ENCODE measurements at places on chromosomes 7 and 10.

GRCh38 chr7:39217783-39218182 lies 240.1 kb downstream of the POU6F2 start:
- no peak for DNase-seq

DNA sequence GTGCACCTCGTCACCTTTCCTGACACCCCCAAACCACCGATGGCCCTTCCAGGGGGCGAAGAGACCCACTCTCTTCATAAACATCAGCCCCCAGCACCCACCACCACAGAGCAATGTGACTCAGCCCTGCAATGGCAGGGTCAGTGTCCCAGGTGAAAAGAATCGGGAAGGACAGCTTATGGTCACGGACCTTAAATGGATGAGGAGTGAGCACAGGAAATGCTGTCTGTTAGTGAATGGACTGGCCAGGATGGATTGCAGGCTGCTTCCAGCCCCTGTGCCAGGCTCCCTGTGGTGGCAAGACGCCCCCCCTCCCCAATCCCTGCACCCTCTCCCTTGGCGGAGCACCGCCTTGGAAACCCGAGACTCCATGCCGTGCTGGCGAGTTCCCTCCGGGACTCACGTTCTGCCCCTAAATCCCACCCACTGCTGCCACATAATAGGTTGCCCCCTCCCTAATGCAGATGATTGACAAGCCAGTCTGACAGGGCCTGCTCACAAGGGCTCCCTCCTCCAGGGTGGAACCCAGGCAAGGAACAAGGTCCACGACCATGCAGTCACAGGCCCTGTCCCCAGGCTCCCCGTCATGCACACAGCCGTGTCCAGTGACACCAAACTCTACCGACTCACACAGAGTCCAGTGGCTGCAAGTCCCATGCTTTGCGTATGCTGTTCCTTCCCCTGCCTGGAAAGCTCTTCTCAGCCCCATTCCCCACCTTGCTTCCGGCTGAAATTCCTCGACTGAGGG lies 7.3 kb downstream of the ASB13 start:
- no peak for DNase-seq

GRCh38 chr7:135508883-135509588 lies 866 bp downstream of the CNOT4 start:
- peak; percentile 44 for DNase-seq

DNA sequence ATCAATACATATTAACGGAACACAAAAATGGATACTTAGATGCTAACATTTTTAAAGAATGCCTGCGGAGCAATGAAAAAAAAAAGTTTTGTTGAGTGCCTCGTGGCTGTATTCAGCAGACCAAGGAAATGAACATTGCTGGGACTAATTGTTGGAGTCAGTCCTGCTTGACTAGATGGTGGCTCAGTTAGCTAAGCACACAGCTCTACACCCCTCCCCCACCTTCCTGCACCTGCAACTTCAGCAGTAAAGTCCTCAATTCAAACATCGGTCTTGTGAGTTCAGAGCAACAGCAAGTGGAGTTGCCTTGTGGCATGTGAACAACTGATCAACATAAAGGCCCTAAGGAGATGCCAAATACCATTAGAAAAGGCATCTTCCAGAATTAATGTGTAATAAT lies 326.0 kb upstream of the NPSR1 start:
- no peak for DNase-seq

DNA sequence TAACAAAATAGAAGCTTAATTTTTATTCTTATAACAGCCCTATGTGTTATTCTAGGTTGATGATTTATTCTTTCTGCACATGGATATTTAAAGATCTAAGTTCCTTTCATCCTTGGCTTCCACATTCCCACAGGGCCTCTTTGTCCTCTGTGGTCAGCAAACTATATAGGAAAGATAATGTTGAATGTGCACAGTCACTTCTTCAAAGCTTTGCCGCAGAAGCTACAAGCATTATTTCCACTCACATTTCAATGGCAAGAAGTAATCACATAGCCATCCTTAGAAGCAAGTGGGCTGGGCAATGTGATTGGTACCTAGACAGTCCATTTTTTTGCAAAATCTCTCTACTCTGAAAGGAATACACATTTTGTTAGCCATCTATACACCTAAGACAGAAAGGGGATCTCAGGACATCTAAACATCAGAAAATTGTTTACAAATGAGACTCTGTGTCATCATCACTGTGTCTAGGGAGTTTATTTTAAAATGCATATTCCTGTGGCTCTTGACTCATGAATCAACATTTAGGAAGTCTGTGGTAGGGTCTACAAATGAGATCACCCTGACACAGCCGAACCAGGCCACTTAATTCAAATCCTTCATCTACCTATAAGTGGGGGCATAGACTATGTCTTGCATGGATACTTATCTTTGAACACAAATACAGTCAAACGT lies 1060.5 kb downstream of the XPNPEP1 start:
- DNase-seq, result no peak

DNA sequence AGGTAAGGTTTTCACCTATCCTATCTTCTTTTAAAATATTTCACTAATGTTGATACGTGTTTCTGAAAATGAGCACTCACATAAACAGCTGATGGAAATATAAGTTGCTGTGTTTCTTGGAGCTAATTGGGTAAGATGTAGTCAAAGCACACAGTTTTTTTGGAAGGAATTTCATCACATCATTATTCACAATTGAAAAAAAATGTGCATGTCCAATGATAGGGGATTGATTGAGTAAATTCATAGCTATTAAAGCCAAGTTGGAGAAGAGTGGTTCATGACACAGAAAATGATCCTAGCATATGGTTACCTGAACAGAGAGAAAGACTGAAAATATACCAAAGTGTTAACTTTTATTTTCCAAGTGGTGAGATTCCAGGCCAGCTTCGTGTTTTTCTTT lies 29.6 kb downstream of the GLI3 start:
- no peak for DNase-seq

GRCh38 chr7:119842337-119842736 lies 430.6 kb upstream of the KCND2 start:
- DNase-seq, result no peak

DNA sequence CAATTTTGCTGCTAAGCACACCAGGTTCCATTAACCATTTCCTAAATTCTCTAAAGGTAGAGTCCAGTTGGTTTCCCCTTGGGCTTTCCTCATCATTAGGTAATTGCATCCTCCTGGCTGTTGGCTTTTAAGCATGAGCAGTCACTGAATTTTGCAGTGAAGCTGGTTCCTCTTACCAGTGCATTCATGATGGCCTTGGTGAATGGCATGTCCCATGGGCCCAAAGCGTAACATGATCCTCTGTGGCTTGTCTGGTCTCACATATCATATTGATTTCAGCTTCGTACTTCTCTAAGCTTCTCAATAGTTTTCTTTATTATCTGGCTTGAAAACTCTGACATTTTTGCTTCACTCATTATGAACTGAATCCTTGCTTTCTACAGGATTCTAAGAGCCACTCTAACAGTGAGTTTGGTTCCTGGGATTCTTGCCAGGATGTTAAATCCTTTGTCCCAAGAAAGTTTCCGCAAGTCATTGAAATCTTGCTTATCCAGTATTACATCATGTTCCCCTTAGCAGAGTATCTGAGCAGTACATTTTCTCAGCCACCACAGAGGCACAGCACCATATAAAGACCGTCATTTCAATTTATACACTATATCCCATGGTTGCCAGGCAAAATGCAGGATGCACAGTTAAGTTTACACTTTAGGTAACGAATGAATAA lies 134.2 kb downstream of the PTN start:
- no peak for DNase-seq

- no peak for DNase-seq
Observed at GRCh38 chr7:144384071-144384470, 19.4 kb downstream of the NOBOX start.

DNA sequence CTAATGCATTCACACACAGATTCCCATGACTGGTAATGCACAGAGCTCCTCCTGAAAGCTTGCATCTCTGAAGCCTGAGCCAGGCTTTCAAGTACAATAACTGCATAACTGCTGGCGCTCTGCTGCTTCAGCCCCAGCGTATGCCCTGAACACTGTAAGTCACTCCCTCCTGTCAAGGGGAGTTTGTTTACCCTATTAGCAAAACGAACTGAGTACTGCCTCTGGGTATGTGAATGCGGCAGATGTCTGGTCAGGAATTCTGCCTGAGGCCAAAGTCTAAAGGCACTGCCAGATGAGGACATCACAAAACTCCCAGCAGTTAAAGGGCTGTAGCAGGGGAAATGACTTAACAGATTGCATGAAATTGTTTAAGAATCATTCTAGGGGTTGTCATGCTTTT lies 97.7 kb downstream of the NRCAM start:
- DNase-seq, result no peak

- no peak for DNase-seq
Observed at GRCh38 chr7:55730197-55730596, 132.4 kb downstream of the SEPTIN14 start.

DNA sequence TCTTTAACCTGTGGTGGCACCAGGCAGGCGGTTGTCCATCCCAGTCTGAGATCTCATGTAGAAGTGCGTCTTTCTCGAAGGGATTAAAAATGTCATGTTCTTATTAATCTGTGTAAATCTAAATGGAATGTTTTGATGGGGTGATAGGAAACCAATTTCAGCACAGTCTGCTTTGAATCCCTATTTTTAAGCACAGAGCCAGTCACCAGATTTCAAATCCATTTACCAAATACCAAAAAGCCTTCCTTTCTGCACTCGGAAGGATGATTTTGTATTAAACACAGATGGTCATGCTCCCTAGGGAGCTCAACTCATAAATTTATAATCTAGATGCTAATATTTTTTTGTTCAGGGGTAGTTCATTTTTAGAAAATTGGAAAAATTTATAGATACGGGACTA lies 160.6 kb upstream of the AOAH start:
- no peak for DNase-seq

- DNase-seq, result no peak
Observed at GRCh38 chr10:79123547-79123963, 54.8 kb downstream of the ZMIZ1 start.

DNA sequence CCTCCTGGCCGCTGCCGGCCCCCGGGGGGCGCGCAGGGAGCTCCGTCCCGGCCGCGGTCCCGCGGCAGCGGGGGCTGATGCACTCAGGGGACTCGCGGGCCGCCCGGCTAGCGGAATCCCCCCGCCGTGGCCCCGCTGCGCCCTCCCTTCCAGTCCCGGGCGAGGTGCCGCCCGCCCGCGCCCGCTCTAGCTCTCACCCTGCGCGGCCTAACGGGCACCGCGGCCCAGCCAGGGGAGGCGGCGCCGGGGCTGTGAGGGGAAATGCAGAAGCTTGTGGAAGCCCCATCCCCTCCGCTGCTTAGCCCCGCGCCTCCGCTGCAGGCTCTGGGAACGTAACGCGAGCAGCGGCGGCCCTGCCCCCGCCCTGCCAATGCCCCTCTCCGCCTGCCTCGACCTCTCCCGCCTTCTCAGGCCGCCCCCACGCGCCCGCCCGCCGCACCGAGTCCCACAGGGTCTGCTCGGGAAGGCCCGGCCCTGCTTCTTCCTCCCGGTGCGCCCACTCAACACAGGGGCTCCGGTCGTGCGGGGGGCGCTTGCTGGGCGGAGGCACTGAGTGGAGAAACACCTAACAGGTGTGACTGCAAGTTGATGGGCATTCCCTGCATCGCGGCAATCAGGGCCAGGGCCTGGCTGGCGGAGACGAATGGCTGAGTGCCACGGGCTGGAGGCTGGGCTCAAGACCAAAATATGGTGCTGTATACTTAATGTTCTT lies 384 bp upstream of the TMEM229A start:
- DNase-seq, result peak; percentile 19

DNA sequence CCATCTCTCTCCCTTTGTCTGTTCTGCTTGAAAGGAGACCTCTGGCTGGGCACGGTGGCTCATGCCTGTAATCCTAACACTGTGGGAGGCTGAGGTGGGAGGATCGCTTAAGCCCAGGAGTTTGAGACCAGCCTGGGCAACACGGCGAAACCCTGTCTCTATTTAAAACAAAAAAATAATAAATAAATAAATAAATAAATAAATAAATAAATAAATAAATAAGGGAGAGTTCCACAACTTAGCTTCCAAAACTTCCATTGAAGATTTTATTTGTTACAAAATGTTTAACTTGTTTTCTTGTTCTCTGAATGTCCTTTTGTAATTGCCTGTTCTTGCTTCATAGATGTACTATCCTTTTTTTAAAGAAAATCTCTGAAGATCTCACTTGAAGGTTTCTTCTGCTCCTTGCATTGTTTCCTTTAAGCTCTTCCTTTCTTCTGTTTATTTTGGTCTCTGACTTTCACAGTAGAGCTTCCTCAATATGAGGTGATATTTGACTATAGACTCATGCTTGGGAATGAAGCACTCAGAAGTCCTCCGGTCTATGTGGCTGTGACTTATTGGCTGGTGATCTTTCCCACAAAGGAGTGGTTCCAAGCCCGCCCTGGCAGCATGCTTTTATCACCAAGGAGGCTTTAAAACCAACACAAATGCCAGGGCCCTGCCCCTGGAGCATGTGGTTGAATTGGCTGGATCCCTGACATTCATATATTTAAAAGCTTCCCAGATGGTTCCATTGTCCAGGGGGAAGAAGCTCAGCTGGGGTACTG lies 18.1 kb upstream of the NPTX2 start:
- no peak for DNase-seq

DNA sequence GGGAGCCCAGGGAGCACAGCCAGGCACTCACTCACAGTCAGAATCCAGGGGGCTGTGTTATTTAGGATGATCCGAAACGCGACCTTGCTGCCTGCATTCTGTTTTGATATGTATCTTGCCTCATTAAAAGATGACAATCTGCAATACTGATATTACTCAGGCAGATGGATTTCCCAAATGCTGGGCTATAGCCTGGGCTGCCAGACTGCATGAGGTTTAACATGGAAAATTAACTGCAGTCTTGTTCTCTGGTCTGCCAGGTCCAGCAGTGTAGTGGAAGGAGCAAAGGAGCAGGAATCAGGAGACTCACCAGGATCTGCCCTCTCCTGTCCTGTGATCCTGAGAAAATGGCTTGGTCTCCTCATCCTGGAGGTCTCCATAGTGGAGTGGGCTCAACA lies 258.1 kb downstream of the PAXIP1 start:
- no peak for DNase-seq

DNA sequence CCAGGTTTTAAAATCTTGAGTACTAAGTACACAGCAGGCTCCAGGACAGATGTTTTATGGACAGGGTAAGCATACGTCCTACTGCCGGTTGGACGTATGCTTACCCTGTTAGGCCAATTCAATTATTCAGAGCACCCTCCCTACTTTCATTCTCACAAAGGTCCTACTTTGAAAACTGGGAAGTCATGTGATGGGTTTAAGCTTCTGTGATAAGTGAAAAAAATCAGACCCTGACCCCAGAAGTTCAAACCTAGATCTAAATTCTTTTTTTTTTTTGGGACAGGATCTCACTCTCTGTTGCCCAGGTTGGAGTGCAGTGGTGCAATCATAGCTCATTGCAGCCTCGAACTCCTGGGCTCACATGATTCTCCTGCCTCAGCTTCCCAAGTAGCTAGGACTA lies 55.2 kb downstream of the HIPK2 start:
- no peak for DNase-seq
